ENCODE measurements at places on chromosomes 3 and 15. TPM values are rescaled to one million over a fixed set of nuclear protein-coding genes. Genes with fewer than 3 reads are reported as not detected.

The RPP25 gene
- total RNA-seq, result 15.9 TPM

The EFHB gene
- 9.4 TPM for total RNA-seq

The TMEM45A gene
- total RNA-seq, result 18.3 TPM

The NDN gene
- total RNA-seq, result 117 TPM

The DNAH1 gene
- 40.0 TPM for total RNA-seq

The ROPN1B gene
- total RNA-seq, result 239 TPM

The CHRM5 gene
- 0.94 TPM for total RNA-seq

The NR2E3 gene
- 4.8 TPM for total RNA-seq

The NT5DC2 gene
- total RNA-seq, result 147 TPM

The RLBP1 gene
- total RNA-seq, result 0.31 TPM

The ITGA11 gene
- total RNA-seq, result 5.6 TPM

The FAM227B gene
- 36.4 TPM for total RNA-seq

The MESP1 gene
- 6.0 TPM for total RNA-seq

The CCR3 gene
- not detected for total RNA-seq

The POMGNT2 gene
- 33.2 TPM for total RNA-seq

The IGSF11 gene
- 80.0 TPM for total RNA-seq

The FHIT gene
- 29.6 TPM for total RNA-seq

The RGMA gene
- 120 TPM for total RNA-seq

The NAALADL2 gene
- total RNA-seq, result 15.6 TPM

The NANOGP8 gene
- 6.0 TPM for total RNA-seq

The XCR1 gene
- 0.06 TPM for total RNA-seq

The SPINK8 gene
- total RNA-seq, result not detected

The NTRK3 gene
- total RNA-seq, result 10.7 TPM

The THAP10 gene
- 6.5 TPM for total RNA-seq

The GPR176 gene
- 22.0 TPM for total RNA-seq

The SLC22A14 gene
- total RNA-seq, result 2.7 TPM

The ATOSA gene
- 128 TPM for total RNA-seq

The GRK7 gene
- total RNA-seq, result 0.31 TPM

The IL20RB gene
- total RNA-seq, result 3.5 TPM

The NR1I2 gene
- 0.74 TPM for total RNA-seq

The UACA gene
- 56.9 TPM for total RNA-seq

The CPNE9 gene
- 1.4 TPM for total RNA-seq

The SOX14 gene
- not detected for total RNA-seq

The FOXB1 gene
- 1.5 TPM for total RNA-seq

The GJD2 gene
- total RNA-seq, result not detected

The PDE8A gene
- 67.3 TPM for total RNA-seq

The UNC13C gene
- 8.8 TPM for total RNA-seq

All from testis (tissue), 5 donors.